H54 (cell line): ENCODE measurements at places on chromosomes 1 and 21.

DNA sequence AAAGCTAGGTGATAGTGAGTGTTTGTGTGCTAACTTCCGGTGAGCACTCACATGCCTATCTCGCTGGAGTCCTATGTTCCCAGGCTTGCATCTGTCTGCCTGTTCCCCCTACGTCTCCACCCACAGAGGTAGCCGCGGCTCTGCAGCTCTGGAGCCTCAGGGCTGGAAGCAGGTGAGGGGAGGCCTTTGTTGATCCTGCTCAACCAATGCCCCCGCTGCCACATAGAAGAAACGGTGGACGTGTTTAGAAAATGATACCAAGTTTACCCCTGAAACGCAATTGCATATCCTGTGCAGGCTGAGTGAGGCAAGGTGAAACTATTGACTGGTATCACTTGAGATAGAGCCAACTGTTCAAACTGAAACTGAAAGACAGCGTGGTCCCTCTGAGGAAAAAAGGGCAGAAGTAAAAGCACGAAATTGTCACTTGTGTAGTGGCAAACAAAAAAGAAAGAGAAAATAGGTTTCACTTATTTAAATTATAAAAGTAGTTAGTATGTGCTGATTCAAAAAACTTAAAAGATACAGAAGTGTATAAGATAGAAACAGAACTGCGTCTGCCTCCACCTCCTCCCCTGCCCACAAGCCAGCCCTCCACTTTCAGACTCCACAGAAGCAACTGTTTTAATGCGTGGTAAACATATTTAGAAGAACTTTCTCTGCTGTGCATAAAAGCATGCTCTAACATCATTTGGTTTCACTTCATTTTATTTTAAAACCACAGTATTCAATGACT lies 38.6 kb upstream of the ETS2 start:
- DNase-seq = no peak

DNA sequence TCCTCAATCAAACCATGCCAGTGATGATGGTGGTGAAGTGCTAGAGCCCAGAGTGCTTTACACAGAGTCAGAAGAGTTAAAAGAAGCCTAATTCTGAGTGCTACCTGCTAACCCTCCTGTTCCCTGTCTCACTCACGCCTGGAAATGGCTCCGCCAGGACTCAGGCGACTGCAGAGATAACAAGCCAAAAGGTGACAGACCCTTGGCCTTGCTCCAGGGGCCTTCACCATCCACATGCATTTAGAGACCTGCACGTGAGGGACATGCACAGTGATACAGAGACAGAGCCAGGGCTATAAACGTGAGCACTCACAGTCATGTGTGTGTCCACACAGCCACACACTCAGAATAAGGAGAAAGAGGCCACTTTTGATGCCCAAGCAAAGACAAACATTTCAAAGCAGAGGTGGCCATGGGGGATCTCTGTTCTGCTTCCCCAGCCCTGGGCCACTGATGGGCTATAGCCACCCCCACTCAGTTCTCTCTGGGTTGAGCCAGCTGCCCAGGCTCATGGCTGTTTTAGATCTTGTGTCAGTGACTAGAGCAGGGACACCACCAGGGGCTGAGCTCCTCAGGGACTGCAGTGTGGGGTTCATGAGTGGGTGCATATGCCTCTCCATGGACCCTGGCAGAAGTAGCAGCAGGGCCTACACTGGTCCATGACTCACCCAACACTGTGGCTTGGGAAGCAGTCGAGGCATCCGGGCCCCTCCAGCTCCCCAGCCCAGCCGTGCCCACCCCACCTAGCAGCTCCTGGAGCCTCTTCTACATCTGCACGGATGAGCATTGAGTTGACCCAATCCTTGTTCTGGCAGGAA lies 117.2 kb downstream of the EPHB2 start:
- no peak for DNase-seq

DNA sequence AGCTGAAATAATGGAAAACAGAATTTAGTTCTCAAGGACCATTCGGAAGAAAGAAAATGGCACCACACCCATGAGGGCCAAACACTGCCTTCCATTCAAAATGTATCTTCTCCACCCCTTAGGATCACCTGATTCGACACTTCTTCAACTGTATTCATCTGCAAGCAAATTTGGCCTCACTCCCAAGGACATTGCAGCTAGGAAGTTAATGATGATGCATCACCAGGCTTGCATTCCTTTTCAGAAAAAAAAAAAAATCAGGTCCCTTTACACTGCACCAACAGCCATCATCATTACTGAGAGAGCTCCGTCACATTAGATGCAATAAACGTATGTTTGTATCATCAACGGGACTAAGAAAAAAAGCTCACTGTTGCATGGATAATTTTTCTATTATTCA lies 368.3 kb downstream of the PCP4 start:
- DNase-seq = no peak

- DNase-seq = no peak
Measured at GRCh38 chr1:13826009-13826408, 126.0 kb downstream of the PRDM2 start.

GRCh38 chr1:60573121-60573520 lies 499.6 kb upstream of the C1orf87 start:
- no peak for DNase-seq
